Activated T-helper 17 cell treated with anti-CD3 and anti-CD28 coated beads, Interleukin-2, amount 50 U/mL, for 72 hours (primary cell): ENCODE measurements at places on chromosomes 2 and 18.

DNA sequence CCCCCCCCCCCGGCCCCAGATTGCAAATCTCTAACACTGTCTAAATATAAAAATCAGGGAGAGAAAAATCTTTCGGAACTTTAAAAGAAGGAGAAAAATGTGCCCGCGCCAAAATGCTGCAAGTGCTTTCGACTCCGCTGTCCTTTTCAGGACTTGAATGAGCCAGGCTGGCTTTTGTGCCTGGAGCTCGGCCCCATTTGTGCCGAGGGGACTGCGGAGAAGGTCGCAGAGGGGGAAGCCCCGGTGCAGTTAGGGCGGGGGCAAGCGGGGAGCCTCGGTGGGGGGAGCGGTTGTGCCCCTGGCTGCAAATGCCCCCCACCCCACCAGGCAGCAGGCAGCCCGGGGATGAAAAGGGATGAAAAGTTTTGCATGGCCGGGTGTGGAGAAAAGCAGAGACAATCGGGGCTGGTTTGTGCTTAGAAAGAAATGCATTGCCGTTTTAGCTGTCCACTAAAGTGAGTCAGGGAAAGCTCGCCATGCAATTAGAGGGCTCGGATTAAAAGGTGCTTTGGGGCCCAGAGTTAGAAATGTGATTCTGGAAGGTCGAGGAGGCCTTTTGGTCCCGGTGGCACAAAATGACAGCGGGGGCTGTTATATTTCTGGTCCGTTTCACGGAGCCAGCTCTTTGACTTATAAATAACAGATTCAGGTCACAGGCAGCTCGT is 1.6 kb downstream of the INHBB start:
- no peak for ATAC-seq

DNA sequence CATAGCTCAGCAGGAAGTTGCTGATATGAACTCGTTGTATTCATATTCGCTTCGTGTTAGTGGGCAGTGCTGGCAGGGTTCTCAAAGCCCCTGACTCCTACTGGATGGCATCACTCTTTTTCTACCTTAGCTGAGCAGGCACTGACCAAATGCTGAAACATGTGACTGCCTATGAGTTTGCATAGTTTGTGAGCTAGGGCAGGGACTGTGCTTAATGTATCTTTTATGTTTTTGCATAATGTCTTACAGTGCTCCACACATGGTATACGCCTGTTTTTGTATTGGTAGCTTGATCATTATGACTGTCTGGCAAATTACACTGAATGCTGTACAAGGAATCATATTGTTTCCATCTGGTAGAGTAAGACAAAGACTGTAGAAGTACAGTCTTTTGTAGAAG is 305.3 kb downstream of the PARD3B start:
- ATAC-seq, result no peak

GRCh38 chr2:169619946-169620345 is 35.8 kb downstream of the PPIG start:
- no peak for ATAC-seq

DNA sequence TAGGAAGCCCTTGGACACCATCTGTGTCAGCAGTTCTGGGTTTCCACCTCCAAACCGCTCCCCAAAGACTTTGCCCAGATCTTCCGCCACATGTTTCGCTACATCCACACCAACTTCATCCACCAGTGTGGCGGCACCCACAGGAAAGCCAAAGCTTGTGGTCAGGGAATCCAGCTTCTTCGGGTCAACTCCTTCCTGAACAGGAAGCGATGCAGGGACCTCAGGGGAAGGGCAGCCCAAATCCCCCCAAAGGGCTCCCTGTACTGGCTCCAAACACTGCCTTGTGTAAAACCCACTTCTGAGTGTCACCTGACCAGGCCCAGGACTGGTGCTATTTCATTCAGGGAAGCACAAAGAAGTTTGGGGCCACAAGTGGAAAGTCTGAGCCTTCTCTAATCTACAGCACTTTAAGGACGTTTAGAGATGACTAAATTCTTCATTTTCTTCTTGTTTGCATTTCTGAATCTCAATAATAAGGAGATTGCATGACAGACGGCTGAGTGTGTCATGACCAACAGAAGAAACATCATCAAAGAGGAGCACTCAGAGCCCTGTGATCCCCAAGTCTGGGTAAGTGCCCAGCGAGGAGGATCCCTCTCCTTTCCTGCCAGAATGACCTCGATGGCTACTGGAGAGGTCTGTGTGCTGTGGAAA is 20.8 kb downstream of the GAREM2 start:
- ATAC-seq, result peak; percentile 80

DNA sequence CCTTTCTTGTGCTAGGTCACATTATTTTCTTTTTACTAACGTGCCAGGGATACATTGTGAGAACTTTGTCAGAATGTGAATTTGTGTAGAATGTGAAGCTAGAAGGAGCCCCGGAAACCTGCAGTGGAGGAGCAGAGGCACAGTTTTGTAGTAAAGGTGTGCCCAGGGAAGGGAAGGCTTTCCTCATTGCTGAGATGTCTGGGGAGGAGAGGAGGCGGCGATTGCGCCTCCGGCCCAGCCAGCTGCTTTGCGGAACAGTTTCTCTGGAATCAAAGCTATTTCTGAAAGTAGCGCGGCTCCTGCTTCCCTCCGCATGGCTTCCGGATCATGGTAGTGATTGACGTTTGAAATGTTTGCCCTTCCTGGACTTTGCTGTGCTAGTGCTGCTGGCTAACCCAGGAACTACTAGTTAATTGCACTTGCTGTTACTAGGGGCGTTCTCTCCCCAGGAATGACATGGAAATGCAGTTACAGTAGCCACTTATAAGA is 83.1 kb upstream of the RBM44 start:
- ATAC-seq, result no peak

DNA sequence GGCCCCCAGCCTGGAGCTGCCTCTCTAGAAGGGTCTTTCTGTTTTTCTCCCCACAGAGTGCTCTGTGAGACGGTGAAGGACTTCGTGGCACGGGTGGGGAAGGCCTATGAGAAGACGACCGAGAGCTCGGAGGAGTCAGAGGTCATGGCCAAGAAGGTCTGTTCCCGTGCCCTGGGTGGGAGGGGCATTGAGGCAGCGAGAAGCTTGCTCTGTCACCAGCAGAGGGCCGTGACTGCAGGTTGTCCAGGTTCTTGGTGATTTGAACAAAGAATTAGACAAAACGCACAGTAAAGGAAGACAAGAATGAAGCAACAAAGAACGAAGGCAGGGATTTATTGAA is 93.9 kb downstream of the DGKD start:
- ATAC-seq, result no peak

DNA sequence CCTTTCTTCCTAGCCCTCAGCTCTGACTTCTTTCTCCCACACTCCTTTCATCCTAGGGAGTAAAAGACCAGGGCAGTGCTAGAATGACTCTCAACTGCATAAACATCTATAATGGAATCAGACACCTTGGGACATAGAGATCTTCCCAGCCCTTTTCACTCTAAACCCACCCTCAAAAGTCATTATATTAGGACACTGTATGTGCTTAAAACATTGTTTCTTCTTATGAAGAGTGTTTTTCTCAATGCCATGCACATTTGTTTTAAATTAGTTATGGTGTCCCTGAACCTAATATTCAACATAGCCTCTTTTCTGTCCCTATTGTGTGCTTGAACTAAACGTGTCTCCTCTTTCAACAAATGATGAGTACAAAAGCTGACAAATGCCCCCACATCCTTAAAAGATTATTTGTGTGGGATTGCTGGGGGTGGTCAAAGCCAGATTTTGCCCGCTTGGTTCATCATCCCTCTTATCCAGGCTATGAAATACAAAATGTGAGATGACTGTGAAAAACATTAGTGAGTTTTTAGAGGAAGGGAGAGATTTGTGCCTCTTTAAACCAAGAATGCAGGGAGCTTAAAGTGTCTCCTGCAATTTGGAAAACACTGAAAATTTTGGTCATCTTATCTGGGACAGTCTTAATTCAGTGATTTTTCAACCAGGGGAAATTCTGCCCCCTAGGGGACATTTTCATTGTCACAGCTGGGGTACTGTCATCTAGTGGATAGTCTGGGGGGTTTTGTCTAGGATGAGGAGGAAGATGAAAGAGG is 29.0 kb downstream of the SERPINB5 start:
- ATAC-seq, result no peak

DNA sequence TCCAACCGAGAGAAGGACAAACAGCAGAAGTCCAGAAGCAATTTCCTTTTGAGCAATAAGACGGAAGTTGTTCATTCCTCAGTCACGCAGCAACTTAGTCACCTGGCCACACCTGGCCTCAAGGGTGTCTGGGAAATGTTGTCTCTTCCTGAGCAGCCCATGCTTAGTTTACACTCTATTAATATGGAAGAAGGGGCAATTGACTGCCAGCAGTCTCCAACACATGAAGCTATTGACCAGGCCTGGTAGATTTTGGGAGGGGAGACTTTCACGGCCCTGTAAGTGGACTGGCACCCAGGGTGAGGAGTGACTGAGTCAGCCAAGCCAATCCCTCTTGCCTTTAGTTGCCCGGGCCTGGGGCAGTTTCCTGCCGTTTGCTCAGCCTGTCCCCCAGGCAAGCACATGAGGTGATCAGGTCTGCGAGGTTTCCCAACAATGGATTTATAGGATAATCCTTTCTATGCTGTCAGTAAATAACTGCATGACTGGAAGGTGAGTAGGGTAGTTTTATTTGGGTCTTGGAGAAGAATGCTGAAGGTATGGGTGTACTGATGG is 43.8 kb upstream of the PPP4R1 start:
- no peak for ATAC-seq

DNA sequence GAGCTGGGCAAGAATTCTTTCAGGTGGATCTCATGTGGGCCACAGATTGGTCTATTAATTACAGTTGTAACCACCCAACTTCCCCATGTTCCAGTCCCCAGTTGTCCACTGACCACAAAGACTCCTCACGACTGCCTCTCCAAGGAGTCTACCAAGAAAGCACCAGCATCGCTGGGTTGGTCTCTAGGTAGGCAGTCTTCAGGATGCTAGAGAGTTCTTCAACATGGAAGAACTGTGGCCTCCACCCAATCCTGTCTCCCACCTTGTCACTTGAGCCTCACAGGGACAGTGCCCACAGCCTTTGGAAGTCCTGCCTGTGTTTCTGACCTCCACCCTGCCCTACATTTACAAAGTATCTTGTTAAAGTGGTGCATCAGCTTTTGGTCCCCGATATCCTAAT is 184.7 kb upstream of the FN1 start:
- no peak for ATAC-seq

DNA sequence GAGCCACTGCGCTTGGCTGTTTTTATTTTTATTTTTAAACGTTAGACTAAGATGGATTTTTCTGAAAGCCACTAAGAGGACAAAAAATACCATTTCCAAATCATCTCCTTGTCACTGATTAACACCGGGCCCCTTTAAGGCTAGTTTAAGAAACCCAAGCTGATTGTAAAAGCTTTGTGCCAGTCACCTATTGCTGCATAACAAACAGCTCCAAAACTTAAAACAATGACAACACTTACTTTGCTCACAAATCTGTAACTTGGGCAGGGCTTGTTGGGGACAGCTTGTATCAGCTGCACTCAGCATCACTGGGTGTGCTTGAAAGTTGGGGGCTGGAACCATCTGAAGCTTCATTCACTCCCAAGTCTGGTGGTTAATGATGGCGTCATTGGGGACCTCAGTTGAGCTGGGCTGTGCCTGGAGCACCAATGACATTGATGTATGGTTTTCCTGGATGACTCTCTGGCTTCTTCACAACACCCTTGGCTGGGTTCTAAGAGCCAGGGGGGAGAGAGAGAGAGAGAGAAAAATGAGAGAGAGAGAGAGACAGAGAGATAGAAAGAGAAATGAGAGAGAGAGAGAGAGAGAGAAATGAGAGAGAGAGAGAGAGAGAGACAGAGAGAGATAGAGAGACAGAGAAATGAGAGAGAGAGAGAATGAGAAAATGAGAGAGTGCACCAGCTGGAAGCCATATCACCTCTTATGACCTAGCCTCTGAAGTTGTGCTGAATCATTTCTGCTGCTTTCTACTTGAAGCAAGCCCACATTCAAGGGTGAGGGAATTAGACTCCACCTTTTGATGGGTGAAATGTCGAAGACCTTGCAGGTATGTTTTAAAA is 26.0 kb upstream of the ATG16L1 start:
- peak; percentile 49 for ATAC-seq

GRCh38 chr2:99775585-99775984 is 285.8 kb upstream of the REV1 start:
- no peak for ATAC-seq

GRCh38 chr18:21458310-21458709 is 142.2 kb downstream of the ESCO1 start:
- ATAC-seq, result no peak

DNA sequence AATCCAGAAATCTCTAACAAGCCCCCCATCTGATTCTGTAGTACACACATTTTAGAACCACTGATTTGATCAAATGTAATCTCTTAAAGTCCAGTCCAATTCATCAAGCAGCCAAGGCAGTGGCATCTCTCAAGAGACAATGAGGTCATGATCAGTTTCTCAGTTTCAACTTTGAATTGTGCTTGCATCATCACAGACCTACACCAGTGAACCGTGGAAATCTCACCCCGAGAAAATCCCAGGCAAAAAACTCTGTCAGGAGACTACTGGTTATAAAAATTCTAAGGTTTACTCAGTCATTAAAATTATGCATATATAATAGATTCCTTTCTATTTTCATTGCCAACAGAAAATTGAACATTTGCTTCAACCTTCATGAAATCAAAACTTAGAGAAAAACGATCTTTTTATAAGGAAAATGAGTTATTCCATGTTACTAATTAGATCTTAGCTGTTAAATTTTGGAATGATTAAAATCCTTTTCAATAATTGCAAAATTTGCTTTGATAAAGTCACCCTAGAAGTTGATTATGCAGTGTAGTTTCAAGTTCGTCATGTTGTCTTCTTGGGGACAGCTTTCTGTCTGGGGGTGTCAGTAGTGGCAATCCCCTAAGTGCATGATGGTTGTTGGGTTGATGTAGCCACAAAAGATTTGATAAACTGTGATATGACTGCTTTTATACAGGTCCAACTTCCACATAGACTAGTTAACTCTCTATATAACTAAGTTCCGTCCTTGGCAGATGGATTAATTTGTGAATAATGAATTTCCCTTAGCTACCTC is 235.0 kb downstream of the CAMKMT start:
- no peak for ATAC-seq

DNA sequence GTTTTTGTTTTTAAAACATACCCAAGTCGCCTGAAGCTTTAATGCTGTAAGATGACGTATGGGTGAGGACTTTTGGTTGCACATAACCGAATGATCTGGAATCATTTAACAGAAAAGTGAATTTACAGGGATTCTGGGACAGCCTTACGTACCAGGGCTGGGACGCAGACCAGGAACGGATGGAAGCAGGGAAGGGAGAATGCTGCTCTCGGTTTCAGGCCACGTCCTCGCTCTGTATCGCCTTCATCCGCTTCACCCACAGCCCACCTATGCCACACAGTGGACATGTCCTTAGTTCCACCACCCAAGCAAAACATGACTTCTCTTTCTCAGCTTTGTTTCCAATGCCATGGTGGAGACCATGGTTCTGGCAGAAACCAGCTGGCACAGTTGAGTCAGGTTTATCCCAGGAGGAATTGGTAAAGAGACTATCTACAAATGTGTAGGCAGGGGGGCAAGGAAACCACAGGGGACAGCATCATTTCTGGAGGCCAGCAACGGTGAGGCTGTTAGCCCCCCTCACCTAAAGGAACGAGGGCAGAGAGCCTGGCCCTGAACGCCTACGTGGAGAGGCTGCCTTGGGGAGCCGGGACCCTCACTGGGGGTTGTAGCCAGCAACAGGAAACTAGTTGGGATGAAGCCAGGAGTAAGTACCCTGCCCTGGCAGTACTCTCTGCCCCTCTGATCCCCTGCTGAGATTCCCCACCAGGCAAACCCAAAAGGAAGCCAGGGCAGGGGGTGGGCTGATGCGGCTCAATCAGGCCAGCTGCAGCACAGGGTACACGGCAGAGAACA is 132.5 kb downstream of the NDUFA10 start:
- ATAC-seq, result no peak

- ATAC-seq, result peak; percentile 64
These were observed 93.9 kb downstream of the MGAT5 start for GRCh38 chr2:134347756-134348155.
